ENCODE measurements at places on chromosomes 2 and 18. TPM values are rescaled to one million over a fixed set of nuclear protein-coding genes. Genes with fewer than 3 reads are reported as not detected.

Gene LIPG
- total RNA-seq: 0.13 TPM

Gene PSMA8
- total RNA-seq: 1.7 TPM

Gene CD302
- 0.53 TPM for total RNA-seq

Gene PRSS56
- not detected for total RNA-seq

Gene SERPINB12
- not detected for total RNA-seq

Gene KCNE4
- total RNA-seq: not detected

Gene MRO
- total RNA-seq: not detected

Gene THSD7B
- total RNA-seq: not detected

Gene CFAP65
- total RNA-seq: not detected

Gene SLC38A11
- not detected for total RNA-seq

Gene KCTD1
- total RNA-seq: 3.2 TPM

Gene KLHL14
- not detected for total RNA-seq

Gene CYRIA
- 0.75 TPM for total RNA-seq

Gene RUFY4
- total RNA-seq: not detected

Gene PIGN
- total RNA-seq: 24.8 TPM
